Myocyte (in vitro differentiated cells): ENCODE measurements at places on chromosomes 2 and 18.
A peak's percentile ranks its signal among the peaks of the same experiment; 100 is the strongest.

GRCh38 chr2:134174711-134175110 is 79.2 kb upstream of the MGAT5 start:
- DNase-seq = no peak

- DNase-seq = no peak
These were observed 134.8 kb downstream of the DSEL start for GRCh38 chr18:67381608-67382150.

GRCh38 chr2:35447821-35448220 is 907.8 kb upstream of the CRIM1 start:
- DNase-seq = peak; percentile 79

DNA sequence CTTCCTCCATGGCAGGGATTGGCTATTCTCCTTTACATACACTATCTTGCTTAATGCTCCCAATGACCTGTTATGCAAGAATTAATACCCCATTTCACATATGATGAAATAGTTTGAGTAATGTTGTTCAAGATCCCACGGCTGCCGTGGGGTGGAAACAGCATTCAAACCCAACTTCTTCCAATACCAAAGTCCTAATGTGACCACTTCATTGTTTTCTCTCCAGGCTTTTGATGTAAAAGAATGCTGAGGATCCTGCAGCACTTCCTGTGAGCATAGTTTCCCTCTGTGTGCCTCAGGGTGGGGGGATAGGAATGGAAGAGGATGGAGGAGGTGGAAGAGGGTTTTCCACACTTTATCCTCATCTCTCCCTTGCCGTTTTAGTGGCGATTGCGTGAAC is 199.4 kb downstream of the IRS1 start:
- DNase-seq = no peak

DNA sequence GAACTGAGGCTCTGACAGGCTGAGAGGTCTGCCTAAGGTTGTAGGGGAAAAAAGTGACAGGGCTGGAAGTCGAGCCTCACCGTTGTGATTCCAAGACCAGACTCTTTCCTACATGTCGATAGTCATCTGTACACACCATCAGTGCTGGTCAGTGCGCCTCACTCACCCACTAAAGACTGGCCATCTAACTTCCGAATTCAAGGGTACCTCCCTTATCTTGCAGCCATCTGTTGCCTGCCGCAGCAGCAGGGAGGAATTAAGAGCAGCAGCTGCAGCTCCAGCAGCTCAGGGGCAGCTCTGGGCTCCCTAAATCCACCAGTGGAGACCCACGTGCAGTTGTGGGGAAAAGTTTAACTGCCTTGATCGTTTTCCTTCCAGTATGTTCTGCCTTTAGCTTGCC is 32.6 kb upstream of the GPR39 start:
- DNase-seq = peak; percentile 46

- no peak for DNase-seq
These were observed 238.8 kb downstream of the MBD5 start for GRCh38 chr2:148259674-148260073.

DNA sequence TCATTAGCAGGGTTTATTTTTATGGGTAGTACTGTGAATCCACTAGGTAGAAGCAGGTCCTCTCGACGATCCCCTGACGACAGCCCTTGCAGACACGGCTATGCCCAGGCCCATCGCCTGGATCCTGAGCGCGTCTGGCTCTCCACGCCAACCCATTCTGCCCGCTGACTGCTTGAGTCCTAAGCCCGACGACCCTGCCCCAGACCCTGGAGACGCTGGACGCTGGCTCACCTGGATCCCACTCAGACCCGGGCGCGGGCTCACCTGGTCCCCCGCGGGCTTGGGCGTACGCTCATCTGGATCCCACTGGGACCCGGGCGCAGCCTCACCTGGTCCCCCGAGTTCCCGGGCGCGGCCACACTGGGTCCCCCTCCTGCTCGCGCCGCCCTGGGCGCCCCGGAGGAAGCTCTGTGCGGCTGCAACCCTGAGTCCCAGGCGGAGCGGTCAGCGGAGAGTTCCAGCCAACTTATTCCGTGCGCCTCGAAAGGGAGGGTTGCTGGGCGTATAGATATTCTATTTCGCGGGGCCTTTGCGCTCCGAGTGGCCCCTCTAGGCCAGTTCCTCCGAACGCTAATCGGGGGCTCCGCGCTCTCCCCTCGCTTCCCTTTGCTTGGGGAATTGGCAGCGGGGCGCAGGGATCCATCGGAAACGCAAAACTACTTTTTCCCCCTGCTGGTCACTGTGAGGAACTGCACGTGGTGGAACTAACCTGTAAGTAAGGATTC is 22.4 kb upstream of the RMP24 start:
- peak; percentile 73 for DNase-seq

- DNase-seq = no peak
These were observed 12.8 kb upstream of the MSGN1 start for GRCh38 chr2:17803497-17803896.

DNA sequence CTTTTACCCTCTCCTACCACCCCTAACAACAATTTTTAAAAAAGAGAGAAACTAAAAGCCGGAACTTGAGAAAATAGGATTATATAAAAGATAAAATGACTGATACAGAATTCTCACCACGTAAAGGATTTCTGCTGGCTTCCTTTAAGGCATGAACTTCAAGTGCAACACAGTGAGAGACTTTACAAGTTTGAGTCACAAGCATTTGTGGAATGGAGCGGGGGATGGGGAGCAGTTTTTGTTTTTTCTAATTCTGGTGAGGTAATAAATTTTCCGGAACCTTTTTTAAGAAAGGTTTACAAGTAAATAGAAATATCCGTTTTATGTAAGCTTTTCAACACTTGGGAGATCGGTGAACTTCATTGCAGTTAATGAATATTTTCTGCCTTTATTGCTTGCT is 1.8 kb upstream of the CDH2 start:
- no peak for DNase-seq

DNA sequence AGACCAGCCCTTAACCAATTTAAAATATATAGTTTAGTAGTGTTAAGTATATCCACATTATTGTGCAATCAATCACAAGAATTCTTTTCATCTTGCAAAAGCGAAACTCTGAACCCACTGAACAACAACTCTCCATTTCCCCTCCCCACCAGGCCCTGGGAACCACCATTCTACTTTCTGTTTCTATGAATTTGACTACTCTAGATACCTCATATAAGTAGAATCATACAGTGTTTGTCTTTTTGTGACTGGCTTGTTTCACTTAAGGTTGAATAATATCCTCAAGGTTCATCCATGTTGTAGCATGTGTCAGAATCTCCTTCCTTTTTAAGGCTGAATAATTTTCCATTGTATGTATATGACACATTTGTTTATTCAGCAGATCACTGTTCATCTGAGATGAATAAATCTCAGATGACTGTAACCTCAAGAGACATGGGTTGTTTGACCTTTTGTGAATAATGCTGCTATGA is 8.1 kb upstream of the SOS1 start:
- no peak for DNase-seq

GRCh38 chr18:48673456-48673852 is 134.6 kb downstream of the CTIF start:
- DNase-seq = no peak

GRCh38 chr18:10252952-10253705 is 201.3 kb upstream of the APCDD1 start:
- DNase-seq = peak; percentile 8

- no peak for DNase-seq
These were observed 107.8 kb downstream of the MEP1B start for GRCh38 chr18:32297579-32298170.

DNA sequence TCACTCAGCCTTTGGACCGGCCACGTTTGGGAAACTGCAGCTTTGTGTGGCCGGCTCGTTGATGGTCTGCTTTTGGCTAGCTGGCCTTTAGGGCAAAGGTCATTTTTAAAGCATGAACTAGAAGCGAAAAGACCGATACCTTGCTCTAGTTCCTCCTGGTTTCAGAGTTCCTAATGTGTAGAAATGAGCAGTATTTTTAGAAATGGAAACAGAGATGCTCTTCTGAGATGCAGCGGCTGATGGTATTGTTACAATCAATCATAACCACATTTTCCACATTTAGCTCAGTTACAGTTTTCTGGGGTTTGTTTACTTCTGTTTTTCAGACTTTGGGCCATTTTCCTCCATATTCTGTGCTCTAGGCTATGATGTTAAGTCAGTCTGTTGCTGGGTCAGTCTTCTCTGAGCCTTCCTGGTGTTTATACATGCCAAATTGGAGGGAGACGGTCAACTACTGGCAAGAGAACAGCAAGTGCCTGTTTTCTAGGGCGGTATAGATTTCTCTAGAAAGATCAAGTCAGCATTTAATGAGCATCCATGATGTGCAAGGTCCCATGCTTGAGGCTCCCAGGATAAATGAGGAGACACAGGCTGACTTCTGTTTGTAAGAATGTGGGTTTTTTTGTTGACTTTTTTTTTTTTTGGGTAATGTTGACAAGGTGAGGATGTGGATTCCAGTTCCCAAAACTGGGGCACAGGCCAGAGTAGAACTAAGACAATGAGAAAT is 28.0 kb downstream of the RNF144A start:
- no peak for DNase-seq

- DNase-seq = no peak
These were observed 113.3 kb upstream of the ALKAL2 start for GRCh38 chr2:401019-401679.

DNA sequence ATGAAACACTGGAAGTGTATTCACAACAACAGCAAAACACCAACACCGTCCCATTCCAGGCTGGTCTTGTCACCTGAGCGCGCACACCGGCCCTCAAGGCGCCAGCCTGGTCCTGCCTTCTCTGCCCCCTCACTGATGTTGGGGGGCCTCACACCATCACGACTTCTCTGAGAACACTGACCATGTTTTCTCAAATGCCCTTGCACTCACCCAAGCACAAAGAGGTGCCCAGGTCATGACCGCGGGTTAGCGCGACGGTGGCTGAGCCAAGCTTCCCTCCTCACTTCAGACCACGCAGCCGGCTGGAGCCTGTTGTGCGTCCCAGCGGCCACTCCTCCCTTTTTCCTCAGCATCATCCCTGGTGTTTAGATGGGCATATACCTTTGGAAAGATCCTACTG is 101.3 kb upstream of the SALL3 start:
- no peak for DNase-seq

GRCh38 chr2:164993287-164994016 is 38.1 kb upstream of the SLC38A11 start:
- no peak for DNase-seq

DNA sequence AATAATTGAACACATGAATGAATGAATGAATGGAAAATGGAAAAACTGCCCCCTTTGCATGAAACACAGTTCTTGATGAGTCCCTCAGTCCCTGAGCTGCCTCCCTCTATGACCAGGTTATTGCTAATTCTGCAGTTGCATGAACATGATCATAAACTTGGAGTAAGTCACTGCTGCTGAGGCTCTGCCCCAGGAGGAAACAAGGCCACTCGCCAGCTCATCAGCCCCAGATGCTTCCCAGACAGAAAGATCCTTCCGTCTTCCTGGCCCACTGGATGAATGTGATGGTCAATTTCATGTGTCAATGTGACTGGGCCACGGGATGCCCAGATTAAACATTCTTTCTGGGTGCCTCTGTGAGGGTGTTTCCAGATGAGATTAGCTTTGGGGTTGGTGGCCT is 16.4 kb downstream of the GPR45 start:
- no peak for DNase-seq

DNA sequence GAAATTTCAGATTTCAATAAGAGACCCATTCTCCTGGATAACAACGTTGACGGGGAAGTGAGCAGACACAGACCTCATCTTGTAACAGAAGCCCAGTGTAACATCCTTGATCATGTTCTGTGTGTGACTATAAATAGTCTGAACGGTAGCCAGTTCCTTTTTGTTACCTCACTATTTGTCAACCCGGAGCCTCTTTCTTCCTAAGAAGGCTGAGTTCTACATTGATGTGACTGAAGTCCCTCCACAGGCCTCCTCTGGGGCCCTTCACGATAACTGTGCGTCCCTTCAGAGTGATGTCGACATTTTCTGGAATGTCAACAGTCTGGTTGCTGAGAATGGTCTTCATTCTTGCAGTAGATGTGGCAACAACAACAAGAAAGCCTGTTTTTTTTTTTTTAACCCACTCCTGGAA is 6.3 kb upstream of the PLEKHM3 start:
- DNase-seq = no peak

DNA sequence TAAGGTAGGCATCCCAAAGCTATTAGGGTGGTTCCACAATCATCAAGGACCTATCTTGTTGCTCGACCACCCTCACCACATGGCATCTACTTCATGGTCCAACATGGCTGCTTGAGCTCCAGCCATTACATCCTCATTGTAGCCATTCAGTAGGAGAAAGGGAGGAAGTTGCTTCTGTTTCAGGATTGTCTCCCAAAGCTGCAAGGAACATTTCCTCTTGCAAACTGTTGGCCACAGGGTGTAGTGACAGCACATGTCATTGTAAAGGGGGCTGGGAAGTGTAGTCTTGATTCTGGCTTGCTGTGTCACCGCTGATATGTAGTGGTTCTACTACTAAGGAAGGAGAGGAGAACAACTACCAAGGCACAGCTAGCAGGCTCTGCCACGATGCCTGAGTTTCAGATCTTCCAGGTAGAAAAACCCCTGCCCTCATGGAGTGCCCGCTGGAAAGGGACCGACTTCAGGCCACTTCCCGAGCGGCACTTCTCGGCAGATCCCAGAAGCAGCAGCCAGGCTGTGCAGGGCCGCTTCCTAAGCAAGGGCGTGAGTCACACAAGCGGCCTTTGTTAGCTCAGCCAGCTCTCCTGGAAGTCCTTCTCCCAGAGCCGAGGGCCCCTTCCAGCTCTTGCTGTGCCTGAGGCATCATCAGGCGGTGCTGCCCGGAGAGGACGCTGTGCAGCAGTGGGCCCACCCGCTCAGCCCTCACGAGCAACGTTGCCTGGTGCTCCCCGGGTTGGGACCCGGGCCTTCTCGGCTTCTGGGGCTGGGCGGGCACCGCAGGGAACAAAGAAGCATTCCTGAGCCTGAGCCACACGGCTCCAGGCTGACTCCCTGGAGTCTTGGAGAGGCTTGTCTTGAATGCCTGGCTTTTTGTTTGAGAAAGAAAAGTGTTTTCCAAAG is 58.2 kb downstream of the HS6ST1 start:
- no peak for DNase-seq

- DNase-seq = no peak
These were observed 233.0 kb downstream of the TFCP2L1 start for GRCh38 chr2:121052023-121052422.

- peak; percentile 43 for DNase-seq
These were observed 118.9 kb upstream of the ARL5A start for GRCh38 chr2:151946899-151947812.

DNA sequence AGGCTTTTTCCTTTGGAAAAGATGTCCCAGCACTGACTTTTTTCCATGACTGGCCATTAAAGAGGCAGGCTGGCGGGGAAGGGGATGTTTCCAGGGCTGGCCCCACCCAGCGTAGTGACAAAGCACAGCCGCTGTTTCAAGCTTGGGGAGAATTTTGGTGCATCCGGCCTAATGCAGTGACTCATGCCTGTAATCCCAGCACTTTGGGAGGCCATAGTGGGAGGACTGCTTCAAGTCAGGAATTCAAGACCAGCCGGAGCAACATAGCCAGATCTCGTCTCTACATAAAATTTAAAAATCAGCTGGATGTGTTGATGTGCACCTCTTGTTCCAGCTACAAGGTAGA is 78.0 kb upstream of the SH3BP4 start:
- no peak for DNase-seq

GRCh38 chr18:5469340-5469739 is 74.5 kb downstream of the EPB41L3 start:
- no peak for DNase-seq
